Cortex of kidney (tissue), 1 donor: ENCODE measurements at places on chromosomes 1 and 21.

GRCh38 chr21:25329227-25329825 is 278.0 kb downstream of the MRPL39 start:
- no peak for DNase-seq

- no peak for DNase-seq
These were observed 60.4 kb downstream of the OBSCN start for GRCh38 chr1:228267962-228268880.

DNA sequence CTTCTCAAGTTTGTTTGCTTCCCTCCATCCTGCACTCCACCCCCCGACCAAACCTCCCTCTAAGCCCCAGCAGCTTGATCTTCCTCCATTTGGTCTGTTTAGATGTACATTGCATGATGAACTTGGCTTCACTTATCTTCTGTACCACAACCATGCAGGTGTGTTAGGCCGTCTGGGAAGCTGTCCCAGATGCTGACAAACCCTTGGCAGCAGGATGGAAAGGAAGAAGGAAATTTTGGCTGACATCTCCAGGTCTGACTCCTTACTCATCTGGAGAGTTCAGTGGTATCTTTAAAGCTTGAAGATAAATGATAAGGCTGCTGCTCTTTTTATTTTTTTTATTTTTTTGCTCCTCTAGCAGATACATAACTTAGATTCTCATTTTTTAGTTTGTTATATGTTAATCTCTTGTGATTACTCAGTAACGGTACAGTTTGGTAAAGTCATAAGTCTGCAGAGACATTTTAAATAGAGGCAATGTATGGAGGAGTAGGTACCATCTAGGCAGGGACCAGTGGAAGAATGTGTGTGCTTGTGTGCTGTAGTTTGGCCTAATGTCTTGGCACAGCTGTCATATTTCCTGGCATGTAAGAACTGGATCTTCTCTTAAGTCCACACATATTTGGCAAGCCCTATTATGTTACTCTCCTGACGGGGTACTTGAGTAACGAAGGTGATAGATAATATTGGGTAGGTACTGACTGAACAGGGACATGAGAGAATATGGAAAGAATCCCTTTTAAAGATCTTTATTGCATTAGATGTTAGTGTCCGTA is 79.7 kb downstream of the CACHD1 start:
- no peak for DNase-seq

GRCh38 chr1:95072532-95073419 is at the start of gene ALG14:
TSS of gene ALG14 (minus strand) at chr1:95072951. CDS start at chr1:95072898, 53 bp downstream.
- DNase-seq, result no peak
